ENCODE measurements at places on chromosomes 13 and 19.

GRCh38 chr19:28882818-28883217 lies 330.1 kb downstream of the UQCRFS1 start:
- DNase-seq: no peak

DNA sequence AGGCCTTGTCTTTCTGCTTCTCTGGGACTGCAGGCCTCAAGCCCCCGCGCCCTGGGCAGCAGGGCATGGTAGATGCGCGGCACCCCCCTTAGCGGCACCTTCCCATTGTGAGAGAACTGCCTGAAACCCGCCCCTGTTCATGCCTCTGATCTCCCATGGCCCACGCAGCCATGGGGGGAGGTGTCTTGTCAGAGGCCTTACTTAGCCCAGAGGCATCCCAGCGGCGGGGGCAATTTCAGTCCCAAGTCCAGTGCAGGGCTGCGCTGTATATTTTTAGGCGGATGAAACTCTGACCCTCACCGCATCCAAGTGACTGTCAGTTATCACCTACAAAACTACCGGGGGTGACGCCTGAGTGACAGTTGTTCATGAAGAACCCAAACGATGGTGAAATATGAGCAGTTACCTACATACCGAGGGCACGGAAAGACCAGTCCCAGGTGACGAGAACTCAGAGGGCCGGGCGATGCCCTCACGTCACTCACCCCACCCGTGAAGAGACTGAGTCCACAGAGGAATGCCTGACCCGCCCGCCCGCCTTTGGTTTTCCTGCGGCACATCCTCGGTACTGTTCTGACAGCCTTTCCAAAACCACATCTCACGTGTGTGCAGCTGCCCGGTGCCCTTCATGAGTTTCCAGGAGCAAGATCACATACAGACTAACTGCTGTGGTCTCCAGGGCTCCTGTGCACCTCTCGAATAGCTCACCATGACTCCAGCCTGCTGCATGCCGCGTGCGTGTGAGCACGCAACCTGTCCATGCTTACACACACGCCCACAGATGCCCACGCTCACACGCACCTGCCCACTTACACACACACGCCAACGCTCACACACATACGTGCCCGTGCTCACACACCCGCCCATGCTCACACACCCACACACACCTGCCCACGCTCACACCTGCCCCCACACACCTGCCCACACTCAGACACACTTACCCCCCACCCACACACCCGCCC lies 14.4 kb downstream of the IL17D start:
- DNase-seq: no peak

GRCh38 chr19:16779539-16780163 lies 49.5 kb upstream of the SIN3B start:
- DNase-seq: no peak

DNA sequence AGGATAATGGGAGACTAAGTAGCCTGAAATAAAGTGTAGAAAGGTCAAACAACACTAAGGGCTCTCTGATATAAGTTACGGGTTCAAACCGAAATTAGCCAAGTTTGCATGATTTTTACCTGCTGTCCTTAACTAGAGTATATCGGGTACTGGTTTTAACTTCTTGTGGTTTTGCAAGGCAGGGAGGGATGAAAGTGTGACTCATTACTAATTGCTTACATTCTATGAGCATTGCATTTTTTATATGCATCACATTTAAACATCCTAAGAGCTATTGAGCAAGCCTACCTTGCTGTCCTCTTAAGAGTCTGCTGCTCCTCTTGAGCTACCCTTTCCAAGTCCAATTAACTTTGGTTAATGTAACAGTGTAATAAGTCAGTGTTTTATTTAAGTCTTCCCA lies 415.4 kb downstream of the SLITRK5 start:
- DNase-seq: no peak

DNA sequence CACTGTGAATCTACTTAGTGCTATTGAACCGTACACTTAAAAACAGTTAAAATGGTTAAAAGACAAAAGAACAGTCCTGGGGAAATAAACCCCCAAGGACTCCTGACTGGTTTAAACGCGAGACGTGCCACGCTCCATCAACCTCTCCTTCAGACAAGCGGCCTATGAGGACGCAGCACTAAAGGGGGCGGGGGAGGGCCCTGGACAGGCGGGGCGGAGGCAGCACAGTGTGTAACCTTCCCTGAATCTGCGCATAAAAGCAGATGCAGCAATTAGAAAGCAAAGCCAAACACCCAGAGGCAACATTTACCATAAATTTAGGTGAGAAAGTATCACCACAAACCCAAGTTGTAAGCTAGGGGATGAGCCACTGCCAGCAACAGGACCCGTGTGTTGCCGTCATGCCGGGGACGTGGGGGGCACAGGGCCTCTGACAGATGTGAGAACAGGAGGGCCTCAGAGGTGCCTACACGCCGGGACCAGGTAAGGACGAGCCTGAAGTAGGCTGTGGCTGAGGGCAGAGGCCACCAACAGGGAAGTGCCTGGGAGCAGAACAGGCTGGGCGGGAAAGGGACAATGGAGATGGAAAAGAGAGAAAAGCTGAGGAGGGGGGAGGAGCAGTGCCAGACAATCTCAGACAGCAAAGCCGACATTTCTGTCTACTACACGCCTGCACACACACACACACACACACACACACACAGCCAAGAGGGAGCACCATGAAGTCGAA lies 15.3 kb upstream of the ADPRHL1 start:
- DNase-seq: no peak

- DNase-seq: no peak
Observed at GRCh38 chr13:43865892-43866291, 13.6 kb downstream of the CCDC122 start.

DNA sequence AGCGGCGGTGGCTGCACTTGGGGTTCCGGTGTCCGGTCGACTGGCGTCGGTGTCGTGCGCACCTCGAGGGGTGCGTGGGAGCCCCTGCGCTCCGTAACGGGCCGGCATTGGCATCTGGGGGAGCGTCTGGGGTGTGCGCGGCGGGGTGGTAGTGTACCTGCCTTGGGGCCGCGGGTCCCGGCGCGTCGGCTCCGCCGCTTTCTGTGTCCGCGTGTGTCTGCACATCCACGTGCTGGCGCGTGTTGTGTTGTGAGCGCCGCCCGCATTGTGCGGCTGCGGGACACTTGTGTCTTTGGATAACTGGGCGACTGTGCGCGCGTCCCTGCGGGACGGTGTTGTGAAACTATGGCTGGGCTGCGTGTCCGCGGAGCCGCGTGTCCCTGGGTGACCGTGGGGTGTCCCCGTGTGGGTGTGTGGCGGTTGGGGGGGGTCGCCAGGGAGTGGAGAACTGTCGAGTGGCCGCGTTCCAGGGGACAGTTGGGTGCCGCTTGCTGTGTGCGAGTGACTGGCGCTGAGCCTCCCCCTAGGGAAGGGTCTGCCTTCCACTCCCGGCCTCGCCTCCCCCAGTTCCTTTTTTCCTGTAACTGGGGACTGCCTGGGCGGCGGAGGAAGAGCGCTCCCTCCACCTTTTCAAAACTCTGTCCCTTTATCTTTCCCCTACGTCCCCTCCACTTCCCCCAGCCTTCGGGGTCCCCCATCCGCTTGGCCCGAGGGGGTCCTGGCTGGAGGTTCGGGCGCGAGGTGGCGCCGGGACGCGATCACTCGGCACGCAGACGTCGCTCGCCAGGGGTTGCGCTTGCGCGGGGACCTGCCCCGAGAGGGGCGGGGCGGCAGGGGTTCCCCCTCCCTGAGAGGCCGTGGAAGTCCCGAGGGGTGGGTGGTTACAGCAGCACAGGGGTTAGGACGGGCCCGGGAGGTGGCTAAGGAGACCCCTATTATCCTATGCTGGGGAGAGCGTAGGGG lies 5.7 kb upstream of the NFIC start:
- DNase-seq: peak; percentile 70

DNA sequence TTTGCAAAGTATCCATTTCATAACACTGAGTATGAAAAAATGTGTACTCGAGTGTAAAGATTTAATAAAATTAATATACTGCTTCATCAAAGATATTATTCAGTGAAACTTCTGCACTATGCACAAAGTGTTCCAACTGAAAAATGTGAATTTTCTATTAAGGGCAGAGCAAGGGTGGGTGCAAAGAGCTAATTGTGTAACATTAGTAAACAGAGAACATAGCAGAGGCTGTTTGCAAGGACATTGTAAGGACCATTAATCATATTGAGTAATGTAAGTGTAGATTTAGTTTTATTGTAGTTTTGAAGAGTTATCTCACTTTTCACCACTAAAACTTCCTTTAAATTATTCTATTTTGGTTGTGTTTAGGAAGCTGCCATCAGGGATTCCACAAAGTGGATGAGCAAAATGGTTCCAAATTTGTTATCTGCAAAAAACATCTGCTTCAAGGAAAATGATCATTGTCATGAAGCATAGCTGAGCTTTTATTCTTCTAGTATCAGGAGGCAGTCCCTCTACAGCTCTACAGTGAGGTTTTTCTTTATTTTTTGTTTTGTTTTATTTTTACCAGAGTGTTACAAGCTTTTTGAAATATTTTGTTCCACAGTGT lies 1375.4 kb downstream of the SLITRK1 start:
- DNase-seq: no peak
